HS-27A (cell line): ENCODE measurements at places on chromosomes 3 and 15.
A peak's percentile ranks its signal among the peaks of the same experiment; 100 is the strongest.

- DNase-seq: no peak
Measured at GRCh38 chr3:41236228-41236627, 36.9 kb downstream of the CTNNB1 start.

- DNase-seq: no peak
Measured at GRCh38 chr15:75213212-75213767, 11.6 kb downstream of the C15orf39 start.

- DNase-seq: no peak
Measured at GRCh38 chr15:66254951-66255676, 1.6 kb upstream of the MEGF11 start.

DNA sequence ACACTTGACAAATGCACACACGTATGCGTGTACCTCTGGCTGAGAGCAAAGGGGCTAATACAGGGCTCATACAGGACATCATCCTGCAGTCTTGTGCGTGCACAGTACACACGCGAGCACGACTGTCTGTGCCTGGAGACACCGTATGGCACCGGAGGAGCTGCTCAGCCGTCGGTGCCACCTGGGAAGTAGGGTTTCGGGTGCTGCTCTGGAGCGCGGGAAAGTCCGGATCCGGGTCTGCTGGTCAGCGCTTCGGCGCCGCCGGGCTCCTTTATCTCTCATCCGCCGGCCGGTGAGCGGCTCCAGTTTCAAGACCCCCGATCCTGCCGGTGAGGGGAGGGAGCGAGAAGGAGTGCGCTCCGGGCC, 9.3 kb downstream of the FOXL2 start:
- DNase-seq: no peak

DNA sequence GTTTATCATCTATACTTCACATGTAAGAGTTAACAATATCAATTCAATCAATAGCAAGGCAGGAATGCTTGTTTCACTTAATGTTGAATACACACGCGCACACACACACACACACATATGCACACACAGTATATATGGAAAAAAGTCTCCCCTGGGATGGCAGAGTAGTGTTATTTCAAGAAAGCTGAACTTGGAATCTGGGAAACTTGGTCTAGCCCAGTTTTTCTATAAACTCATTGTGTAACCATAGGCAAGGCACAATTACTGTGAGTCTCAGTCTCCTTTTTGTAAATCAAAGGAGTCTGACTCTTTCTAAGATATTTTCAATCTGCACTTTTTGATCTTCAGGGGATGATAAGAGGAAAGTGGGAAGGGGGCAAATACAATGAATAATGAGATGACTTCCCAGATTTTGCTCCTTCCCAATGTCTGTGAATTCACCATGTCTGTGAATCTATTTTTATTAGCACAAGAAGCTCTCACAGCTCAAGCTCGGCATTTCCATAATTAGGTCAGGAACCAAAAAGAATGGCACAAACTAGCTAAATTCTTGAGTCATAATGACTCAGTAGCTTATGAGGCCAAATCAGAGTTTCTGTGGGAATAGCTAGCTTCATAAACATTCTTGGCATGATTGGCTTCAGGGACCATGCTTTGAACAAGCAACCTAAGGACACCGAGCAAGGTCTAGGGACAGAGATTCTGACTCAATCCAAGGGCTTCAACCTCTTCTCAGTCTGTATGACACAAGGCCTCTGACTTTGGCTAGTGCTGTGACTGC, 227.4 kb upstream of the DCBLD2 start:
- DNase-seq: peak; percentile 97

DNA sequence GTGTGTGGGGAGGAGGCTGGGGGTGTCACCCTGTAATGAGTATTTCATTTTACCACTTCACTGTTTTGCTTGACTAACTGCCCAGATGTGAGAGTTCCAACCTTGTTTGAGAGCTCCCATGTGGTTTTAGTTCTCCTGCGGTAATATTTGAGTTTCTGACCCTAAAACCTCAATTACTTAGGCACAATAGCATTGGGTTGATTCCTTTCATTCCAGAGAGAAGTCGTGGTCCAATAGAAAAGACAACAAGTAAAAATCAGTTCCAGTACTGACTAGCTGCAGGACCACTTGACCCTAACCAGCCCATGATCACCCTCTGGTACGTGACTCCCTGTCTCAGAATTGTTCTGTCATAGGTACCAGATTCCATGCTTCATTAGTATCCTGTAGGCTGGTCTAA, 630.4 kb downstream of the CADM2 start:
- DNase-seq: no peak

DNA sequence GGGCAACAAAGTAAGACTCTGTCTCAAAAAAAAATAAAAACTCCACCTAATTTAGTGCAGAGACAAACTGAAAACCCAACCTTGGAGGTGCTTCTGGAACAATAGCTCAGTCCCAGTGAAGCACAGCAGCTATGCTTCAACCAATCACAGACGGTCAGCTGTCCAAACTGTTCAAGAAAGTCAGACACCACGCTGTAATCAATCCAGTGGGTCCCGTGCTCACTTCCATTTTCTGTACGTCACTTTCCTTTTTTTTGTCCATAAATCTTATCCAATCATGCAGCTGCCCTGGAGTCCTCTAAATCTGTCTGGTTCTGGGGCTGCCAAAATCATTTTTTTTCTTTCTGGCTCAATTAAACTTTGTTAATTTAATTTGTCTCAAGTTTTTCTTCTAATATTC, 93.6 kb upstream of the FAM174B start:
- DNase-seq: no peak

- DNase-seq: no peak
Measured at GRCh38 chr3:141019244-141019643, 31.9 kb upstream of the SPSB4 start.

GRCh38 chr3:78647726-78648125, 1120.1 kb downstream of the ROBO1 start:
- DNase-seq: no peak

GRCh38 chr3:10653241-10653640, 147.9 kb upstream of the ATP2B2 start:
- no peak for DNase-seq

DNA sequence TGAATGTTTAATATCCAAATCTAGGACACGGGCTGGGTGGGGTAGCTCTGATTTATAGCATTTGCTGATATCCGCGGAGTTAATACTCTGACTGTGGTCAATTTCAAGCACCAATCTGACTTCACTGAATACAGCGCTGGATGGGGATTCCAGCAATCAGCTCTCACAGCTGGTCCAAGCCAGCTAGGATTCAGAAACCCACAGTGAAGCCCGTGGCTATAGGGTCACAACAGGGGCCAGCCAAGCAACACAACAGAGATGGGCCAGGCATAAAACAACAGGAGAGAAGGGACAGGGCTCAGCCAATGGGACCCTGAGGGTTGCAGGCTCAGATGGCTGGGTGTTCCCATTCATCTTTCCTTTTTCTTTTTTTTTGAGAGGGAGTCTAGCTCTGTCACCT, 5.4 kb upstream of the LMAN1L start:
- no peak for DNase-seq

GRCh38 chr15:25243800-25244097, 195.1 kb downstream of the UBE3A start:
- no peak for DNase-seq

- no peak for DNase-seq
Measured at GRCh38 chr15:80404057-80404760, at the start of gene ARNT2. Gene ARNT2 (plus strand): TSS chr15:80404382. CDS start chr15:80404516, 134 bp downstream.

DNA sequence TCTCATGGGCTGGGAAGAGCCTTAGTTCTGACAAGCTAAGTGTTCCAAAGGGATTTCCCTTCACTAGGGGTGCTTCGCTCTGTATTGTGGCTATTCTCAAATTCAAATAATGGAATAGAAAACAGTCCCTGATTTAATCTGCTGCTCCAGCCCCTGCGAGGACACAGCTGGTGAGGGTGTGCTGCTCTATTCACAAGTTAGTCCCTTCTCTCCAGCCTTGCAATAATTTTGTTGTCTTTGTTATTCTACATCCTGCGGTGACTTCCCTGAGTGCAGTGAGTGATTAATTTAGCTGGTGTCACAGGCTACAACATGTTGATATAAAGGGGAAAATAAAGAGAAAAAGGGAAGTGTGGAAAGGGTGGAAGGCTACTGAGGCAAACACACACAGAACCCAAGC, 180.5 kb upstream of the VEPH1 start:
- no peak for DNase-seq

GRCh38 chr3:88267-88666, 108.3 kb upstream of the CHL1 start:
- DNase-seq: no peak

DNA sequence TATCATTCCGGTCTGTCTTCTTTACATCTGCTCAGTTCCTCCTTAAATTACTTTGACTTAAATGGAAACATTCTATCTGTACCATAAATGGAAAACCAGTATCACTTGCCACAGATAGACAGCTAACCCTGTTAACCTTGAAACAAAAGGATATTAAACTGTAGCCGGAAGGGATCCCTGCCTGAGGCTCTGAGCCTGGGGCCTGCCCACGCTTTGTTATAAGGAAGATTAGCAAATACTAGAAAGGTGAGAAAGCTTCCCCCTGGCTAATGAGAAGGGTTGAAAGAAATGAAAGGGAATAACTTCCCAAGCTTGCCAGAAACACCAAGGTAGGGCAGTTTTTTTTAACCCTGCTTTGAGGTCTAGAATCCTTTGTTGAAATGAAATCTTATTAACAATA, 927.6 kb downstream of the FHIT start:
- no peak for DNase-seq

DNA sequence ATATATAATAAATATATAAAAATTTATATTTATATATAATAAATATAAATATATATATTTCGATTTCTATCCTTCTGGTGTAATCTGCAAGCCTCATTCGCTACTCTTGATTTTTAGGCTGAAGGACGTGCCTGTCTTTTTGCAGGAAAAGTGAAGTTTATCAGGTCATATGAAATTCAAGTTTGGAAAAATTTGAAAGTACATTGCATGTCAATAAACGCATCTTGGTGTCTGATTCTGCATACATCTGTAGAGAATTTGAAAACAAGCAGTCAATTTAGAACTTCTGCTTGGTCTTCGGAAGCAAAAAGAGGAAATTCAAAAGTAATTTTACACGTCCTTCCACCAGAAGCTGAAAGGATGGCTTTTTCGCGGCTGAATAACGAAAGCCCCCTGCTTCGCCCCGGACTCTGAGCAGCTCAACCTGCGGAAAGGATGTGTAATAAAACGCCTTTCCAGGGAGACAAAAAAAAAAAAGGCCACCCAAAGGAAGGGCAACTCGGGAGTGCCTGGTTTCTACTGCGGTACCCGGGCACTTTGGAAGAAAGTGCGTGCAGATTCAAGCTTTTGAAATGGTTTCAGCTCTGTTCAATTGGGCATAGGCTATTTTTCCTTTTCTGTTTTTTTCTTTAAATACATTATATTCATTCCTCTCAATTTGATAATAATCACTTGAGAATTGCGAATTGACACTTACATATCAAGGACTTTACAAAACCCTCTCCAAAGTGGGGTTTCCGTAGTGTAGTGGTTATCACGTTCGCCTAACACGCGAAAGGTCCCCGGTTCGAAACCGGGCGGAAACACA, 1.5 kb upstream of the MYNN start:
- DNase-seq: peak; percentile 85

DNA sequence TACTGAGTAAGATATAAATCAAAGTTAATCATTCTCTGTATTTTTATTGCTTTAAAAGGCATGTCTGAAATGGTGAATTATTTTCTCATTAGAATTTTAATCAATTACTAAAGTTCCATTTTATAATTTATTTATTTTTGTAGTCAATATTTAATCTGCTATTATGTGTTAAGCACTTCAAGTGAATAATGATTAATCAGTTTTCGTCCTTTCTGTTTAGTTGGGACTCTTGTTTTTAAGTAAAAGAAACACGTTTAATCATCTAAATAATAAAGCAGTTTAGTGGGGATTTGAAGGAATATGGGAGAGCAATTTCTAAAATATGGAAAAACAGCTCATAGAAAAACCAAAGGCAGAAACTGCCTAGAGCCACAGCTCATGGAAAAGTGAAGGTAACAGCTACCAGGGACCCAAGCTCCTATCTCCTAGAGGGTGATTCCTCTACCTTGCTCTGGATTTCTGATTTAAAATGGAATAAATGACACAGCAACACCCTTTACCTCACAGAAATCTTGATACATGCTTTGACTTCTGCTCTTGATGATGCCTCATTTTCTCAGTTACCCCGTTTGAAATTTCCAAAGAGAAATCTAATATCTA, 28.0 kb upstream of the SUCNR1 start:
- no peak for DNase-seq

DNA sequence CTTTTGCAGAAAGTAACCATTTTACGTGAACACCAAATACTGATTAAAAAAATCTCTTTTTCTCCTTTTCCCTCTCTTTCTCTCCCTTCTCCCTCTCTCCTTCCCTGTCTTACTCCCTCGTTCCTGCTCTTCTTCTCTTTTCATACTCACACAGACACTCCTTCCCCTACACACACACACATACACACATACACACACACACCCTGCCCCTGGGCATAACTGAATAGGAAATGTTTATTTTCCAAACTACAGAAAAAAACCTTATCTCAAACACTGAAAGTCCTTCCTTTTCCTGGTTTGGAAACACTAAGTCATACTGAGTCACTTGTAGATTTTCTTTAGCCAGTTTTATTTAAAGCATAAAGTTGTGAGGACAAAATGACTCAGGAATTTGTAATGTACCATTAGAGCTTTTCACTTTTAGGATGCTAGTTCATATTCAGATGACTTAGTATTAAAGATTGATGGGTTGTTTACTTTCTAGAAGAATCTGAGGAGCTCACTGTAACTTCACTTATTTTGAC, 62.4 kb downstream of the MBNL1 start:
- peak; percentile 59 for DNase-seq

DNA sequence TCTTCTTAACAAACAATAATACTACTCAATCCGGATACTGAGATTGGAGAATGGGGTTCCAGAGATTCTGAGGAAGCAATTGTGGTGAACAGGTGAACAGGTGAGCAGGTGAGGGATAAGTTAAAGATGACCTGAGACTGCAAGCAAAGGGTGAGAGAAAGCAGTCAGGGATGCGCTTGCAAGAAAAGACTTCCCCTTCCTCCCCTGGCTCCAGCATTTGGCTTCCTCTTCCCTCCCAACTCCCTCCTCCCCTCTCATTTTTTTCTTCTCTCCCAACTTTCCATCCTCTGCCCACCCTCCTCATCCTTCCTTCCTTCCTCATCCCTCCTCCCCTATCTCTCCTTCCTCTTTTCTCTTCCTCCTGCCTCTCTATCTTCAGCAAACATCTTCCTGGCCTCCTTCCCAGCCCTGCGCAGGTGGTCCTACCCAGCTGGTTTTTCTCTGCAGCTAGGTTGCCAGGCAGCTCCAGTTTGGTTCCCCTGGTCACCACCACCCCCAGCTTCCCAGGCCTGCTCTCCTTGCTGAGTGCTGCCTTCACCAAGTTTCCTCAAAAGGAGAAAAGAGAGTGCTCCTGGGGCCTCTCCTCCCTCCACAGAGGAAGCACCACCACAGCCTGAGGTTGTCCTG, 10.4 kb upstream of the VIPR1 start:
- no peak for DNase-seq

- DNase-seq: no peak
Measured at GRCh38 chr3:129060276-129061022, at the start of gene GP9. Gene GP9 (plus strand): TSS chr3:129060779. CDS start chr3:129061740, 961 bp downstream.

- DNase-seq: no peak
Measured at GRCh38 chr3:194326968-194327217, 24.2 kb downstream of the CPN2 start.

DNA sequence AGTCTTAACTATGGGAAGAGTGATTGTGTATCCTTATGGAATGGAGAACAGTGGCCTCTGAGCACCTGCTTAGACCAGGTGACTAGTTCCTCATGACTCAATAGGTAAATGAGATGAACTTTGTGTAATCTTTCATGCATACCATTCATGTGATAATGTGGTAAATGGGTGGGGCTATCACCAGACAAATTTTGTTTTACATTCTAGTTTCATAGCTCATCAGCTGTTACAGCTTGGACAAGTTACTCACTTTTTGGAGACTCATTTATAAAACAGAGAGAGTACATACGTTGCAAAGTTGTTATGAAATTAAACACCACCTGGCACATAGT, 103.7 kb upstream of the TGFBR2 start:
- peak; percentile 62 for DNase-seq
